HuH-7 (cell line): ENCODE measurements at places on chromosomes 16 and 17.

DNA sequence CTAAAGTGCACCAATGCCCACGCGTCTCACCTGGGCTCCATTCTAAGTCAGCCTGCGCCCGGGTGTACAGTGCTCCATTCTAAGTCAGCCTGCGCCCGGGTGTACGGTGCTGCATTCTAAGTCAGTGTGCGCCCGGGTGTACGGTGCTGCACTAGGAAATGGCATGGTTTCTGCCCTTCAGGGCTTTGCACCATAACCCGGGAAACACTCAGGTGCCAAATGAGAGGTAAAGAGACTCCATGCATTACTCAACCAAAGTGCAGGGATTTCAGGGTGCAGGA, 29.2 kb upstream of the FASN start:
- DNase-seq = no peak

DNA sequence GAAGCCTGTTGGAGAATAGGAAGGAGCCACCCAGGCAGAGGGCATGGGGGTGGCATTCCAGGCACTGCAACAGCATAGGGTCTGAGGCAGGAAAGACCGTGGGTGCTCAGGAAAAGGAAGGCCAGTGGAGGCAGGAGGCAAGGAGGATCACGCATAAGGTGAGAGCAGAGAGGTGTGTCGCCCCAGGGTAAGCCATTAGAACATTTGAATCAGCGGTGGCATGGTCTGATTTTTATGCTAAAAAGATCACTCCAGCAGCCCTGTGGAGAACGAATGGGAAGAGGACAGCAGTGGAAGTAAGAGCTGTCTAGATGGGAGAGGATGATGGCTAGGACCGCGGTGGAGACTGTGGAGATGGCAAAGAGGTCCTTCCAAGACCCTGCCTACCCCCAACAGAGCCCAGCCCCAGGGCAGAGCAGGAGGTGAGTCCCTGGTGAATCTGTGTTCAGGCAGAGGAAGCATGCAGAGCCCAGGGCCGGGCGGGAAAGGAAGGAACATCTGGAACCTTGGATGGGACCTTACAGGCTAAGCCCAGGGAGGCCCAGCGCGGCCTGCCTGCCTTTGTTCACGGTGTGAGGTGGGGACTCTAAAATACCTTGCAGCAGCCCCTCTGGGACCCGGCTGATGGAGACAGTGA, 7.8 kb downstream of the LPO start:
- DNase-seq = no peak

DNA sequence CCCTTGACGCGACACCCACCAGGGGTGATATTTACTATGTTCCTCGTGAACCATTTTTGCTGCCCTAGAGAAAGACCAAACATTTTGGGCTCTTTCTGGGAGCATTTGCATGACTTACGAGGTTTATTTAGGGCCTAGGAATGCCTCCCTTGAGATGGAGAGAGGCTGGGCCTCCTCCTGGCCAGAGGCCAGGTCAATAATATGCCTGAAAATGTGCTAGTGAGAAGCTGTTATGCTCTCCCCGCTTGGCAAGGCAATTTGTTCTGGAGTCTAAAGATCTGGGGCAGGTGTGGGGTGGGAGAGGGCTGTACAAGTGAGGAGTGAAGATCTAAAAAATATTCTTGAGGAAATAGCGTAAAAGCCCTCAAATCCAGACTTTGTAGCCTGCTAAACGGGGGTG, 587.3 kb upstream of the CDH5 start:
- DNase-seq = no peak

GRCh38 chr16:4385789-4386450, 14.3 kb downstream of the VASN start:
- no peak for DNase-seq

- DNase-seq = no peak
These were observed at the start of gene C17orf107 for GRCh38 chr17:4899341-4900230. TSS of gene C17orf107 (plus strand) at chr17:4899536. CDS start at chr17:4899763, 227 bp downstream.

DNA sequence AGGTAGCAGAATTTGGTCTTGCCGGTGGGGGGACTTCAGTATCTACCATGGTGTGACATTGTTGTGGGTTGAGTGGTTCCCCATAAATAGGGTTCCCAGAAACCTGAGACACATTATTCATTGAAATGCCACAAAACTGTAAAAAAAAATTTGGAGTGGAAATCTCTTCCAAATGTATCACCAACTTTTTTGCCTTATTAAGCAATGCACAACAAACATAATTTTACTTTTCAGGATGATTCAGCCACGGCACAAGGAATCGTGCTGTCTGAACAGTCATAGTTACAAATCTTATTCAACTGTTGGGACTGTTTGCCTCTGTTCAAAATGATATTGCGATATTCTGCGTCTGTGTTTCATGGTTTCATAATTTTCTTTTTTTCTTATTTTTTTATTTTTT, 181.2 kb downstream of the NTN1 start:
- DNase-seq = no peak

- DNase-seq = peak; percentile 23
These were observed 412 bp downstream of the EPN2 start for GRCh38 chr17:19237389-19238166.

DNA sequence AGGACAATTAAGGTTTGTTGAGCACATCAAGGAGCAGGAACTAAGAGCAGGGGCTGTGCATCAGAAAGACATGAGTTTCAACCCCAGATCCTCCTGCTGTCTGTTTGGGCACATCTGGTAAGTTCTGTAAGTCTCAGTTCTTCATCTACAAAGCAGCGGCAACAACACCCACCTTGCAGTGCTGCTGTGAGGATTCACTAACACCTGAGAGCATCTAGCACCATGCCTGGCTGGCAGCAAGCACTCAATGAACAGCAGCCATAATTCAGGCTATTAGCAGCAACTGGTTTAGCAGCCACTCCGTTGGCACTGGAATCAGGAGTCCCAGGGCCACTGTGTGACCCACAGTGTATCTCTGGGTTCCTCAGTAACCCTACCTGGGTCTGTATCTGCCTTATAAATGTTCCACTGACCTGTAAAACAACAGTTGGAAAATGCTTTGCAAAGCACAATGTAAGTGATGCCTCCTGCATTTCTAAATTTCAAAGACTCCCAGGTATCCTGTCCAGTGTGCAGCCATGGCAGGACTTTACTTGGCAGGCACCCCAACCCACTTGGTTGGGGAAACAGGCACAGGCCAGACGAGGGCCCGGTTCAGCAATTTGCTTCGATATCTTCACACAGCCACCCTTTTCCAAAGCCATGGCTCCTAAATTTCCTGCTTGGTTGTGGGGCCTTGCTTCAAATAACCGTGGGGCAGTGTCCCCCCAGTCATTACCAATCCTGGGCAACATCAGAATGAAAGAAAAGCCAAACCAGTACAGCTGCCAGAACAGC, 4.2 kb downstream of the ST3GAL2 start:
- DNase-seq = no peak

GRCh38 chr17:28527859-28528258, 21.7 kb downstream of the FOXN1 start:
- no peak for DNase-seq

DNA sequence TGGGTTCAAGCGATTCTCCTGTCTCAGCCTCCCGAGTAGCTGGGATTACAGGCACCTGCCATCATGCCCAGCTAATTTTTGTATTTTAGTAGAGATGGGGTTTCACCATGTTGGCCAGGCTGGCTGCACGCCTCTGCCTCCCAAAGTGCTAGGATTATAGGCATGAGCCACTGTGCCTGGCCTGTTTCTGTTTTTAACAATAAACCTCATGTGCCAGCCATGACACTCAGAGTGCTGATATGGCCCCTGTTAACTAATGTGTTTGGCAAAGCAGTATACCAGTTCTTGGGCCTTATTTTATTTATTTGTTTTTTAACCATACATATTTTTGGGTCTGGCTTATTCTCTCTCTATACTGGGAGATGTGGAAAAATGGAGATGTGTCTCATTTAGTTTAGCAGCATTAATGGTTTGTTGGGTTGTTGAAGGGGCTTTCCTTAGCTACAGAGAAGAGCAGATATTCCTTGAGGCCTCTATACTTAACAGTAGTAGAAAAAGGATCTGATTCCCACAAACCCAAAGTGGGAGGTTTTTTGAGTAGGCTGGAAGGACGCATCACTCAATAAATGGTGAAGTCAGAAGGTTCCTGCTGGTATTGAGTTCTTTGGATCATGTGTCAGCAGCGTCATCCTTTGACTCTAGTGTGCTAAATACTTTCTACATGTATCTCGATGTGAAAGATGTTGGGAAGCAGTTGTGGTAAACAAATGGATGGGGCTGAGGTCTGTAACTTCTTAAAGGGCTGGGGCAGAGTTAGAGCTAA, 16.2 kb upstream of the CDK5R1 start:
- DNase-seq = no peak

- no peak for DNase-seq
These were observed 7.7 kb downstream of the PSMD7 start for GRCh38 chr16:74304164-74304834.

DNA sequence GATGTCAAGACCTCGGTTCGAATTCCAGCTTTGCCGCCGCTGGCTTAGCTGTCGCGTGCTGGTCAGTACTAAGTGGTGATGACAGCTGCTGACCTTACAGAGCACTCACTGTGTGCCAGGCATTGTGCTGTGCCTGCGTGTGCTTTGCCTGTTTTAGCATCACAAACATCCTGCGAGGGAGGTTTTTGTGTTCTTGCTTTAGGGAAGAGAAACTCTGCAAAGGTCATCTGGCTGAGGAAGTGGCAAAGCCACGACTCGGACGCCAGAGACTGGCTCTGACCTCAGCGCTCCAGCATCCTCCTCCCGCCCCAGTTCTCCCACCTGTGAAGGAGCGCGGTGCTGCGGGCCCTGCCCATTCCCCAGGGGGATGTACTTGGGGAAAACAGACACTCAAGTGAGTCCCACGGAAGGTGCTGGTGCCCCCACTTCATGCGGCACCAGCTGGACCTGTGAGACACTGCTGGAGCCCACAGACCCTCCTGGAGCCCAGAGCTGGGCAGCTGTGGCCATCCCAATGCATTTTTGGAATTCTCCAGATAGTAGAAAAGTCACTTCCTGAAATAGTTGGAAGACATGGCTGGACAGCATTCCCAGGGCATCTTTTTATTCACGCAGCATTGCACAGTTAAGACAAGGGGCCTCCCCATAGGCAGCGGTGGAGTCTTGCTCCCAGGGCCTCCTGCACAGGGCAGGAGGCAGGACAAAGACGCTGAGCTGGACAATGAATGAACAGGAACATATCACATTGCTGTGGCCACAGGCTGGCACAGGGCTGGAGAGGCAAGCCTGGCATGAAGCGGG, 20.0 kb upstream of the HERPUD1 start:
- no peak for DNase-seq

DNA sequence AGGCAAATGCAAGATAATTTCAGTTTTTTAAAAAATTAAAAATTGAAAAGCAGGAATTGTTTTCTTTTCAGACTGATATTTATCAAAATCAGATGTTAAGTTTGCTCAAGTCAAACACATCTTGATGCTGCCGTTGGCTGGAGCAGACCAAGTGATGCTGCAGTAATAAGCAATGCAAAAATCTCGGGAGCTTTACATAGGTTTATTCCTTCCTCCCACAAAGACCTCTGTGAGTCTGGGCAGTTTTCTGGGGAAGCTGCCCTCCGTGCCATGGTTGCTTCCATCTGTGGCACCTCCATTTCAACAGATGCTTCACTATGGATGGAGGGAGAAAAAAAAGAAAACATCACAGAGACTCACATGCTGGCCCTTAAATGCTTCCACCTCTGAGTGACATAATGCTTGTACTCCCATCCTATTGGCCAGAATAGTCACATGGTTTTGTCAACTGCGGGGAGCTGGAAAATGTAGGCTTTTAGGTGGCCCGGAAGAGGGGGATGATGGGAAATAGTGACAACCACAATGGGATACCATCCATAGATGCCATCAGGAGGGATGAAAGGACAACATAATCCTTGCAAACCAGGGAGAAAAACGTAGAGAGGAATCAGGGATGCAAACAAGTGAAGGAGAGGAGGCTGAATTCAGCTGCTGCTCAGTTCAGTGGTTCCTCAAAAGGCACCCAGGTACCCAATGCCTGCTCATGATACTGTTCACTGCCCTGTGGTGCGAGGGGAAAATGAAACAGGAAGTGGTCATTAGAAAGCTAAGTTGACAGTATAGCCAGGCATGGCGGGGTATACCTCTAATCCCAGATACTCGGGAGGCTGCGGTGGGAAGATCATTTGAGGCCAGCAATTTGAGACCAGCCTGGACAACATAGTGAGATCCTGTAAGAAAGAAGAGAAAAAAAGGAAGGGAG, 13.5 kb upstream of the ERCC4 start:
- DNase-seq = no peak

GRCh38 chr17:28938552-28938951, 12.8 kb downstream of the PHF12 start:
- no peak for DNase-seq
